ENCODE measurements at places on chromosomes 2 and 18.

- no peak for DNase-seq
Measured at GRCh38 chr2:9905413-9905812, 46.1 kb upstream of the GRHL1 start.

GRCh38 chr18:79766308-79766707 lies 31.4 kb upstream of the KCNG2 start:
- no peak for DNase-seq

DNA sequence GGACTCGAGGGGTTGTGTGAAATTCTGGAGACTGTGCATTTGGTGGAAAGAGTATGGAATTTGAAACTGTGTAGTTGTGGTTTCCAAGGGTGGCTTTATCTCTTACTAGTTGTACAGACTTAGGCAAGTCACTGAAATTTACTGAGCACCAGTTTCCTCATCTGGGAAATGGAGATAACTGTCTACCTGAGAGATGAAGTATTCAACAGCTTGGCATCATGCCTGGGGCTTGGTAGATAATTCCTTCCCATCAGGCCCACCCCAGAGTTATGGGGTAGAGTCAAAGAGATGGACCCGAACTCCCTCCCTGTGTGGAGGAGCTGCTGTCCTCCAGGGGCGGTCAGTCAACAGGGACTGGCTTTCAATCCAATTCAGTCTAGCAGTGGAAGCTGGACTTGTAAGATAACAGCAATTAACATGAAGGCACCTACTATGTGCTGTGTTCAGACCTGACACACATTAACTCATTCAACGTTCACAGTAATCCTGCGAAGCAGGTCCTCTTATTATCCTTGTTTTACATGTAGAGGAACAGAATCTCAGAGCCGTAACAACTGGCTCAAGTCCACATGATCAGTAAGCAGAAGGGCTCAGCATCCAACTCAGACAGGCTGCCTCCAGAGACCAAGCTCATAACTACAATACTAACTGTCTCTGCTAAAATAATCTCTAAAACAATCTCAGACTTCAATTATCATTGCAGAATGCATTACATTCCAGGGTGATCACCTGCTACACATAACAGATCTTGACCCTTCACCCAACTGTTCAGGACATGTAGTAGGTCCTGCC lies 432.1 kb downstream of the LPIN1 start:
- no peak for DNase-seq

GRCh38 chr2:200378652-200379290 lies 72.3 kb downstream of the SPATS2L start:
- no peak for DNase-seq

DNA sequence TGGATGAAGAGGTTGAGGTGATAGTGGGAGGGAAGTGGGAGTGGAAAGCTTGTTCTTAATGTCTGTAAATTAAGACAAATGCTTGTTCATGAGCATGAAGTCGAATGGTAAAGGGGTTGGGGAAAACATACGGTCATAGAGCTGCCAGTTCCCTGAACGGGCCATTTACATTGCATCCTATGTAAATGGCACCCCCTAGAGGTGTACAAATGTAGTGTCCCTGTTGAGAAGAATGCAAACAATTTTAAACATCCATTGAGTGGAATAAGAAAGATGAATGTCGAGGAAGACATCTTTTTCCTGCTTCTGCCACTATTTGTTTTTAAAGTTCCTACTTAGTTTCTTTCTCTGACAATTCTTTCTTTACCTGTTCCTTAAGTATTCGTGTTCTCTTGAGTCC lies 155.7 kb downstream of the RDH14 start:
- no peak for DNase-seq

DNA sequence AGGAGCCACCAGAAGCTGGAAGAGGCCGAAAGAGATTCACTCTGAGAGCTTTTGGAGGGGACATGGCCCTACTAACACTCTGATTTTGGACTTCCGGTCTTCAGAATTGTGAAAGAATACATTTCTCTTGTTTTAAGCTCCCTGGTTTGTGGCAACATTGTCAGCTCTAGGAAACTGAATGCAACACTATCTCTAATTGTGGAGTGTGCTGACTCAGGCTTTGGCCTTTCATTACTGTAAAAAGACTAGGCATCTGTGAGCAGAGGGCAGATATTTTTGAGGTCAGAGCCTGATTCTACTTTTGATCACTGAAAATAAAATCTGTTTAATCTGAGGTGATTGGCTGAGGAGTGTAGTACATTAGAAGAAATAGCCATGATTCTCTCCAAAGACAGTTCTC lies 185.4 kb upstream of the FAM98A start:
- DNase-seq, result no peak

DNA sequence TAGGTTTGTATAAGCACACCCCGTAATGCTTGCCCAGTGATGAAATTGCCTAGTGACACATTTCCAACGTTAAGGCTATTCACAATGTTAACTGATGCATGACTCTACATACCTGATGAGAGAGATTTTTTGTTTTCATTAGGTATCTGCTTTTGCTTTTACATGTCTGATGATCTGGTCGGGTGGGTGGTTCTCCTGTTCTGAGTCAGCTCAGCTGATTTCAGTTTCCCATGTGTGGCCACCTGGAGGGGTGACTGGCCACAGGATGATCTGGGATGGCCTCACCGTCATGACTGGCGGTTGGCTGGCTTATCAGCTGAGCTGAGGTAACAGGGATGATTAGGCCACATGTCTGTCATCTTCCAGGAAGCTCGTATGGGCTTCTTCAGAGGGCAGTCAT lies 33.8 kb upstream of the ACYP2 start:
- DNase-seq, result no peak

DNA sequence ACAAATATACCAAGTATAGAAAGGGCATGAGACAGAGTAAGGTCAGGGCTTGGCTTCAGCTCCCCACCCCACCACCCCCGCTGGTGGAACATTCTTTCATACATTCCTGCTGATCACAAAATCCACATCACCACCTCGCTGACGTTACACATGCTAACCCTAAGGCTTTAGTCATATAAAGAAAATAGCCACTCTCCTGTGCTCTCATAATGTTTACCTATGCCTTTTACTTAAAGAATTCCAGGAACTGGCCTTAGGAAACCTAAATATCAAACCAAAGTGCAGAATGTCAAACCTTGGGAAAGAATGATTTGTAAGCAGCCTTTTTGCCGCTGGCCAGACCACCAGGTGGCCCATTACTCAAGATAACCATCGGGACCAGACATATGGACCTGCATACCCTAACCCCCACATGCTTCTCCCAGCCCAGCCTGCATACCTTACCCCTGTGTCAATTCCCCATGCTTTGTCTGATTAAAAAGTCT lies 136.3 kb upstream of the SLC39A10 start:
- DNase-seq, result no peak
